Testis (tissue), 5 donors: ENCODE measurements at places on chromosomes 6 and 20. TPM values are rescaled to one million over a fixed set of nuclear protein-coding genes. Genes with fewer than 3 reads are reported as not detected.

- H3K36me3 ChIP-seq, result no peaks in the 10 kb centered on the region
- no peaks in the 10 kb centered on the region for H3K4me1 ChIP-seq
- no peaks in the 10 kb centered on the region for H3K27me3 ChIP-seq
- H3K27ac ChIP-seq, result no peak overlapping the region
Measured at GRCh38 chr6:90187437-90188121, 109.1 kb downstream of the BACH2 start.

GRCh38 chr6:43744491-43744890 lies 25.5 kb upstream of the VEGFA start:
- DNase-seq, result no peak
- no peaks in the 10 kb centered on the region for H3K36me3 ChIP-seq
- H3K4me3 ChIP-seq, result no peak overlapping the region

DNA sequence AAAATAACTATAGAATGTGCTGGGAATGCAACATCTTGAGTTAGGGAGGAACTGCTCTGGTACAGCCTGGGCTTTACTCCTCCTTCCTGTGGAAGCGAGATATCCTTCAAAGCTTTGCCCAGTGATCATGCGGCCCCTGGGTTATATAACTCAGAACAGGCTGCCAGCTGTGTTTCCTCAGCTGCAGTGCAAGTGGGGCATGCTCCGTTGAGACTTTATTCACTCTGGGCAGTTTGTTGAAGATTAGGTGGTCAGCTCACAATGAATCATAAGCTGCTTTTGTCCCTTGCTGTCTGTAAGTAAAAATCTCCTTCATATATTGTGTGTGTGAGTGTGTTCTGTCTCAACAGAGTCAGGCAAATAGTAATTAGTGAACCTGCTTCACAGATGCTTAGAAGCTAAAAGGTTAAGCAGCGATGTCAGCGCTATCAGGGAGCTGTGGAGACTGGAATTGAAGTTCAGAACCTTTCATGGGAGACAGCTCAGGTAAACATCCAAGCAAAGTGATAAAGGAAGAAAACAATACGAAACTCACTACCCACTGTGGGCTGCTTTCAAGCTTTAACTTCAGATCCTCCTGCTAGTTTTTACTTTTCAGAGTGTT lies 688.4 kb downstream of the HTR1B start:
- peaks cover 7% of the 10 kb centered on the region for H3K4me1 ChIP-seq
- H3K27me3 ChIP-seq, result no peaks in the 10 kb centered on the region
- peak overlapping the region; percentile 63 for H3K27ac ChIP-seq
- H3K36me3 ChIP-seq, result no peaks in the 10 kb centered on the region

GRCh38 chr20:9514461-9515213 lies at the start of gene LAMP5:
LAMP5 (plus strand) TSS chr20:9514590; CDS start chr20:9514853, 263 bp downstream.
- no peak within 1 kb of the TSS for H3K4me3 ChIP-seq
- H3K4me1 ChIP-seq, result peaks cover 12% of the 10 kb centered on the region
- no peaks in the 10 kb centered on the region for H3K36me3 ChIP-seq
- no peak within 1 kb of the TSS for H3K27ac ChIP-seq

- DNase-seq, result no peak
- no peaks in the 10 kb centered on the region for H3K27me3 ChIP-seq
- H3K36me3 ChIP-seq, result no peaks in the 10 kb centered on the region
- no peak overlapping the region for H3K4me3 ChIP-seq
Measured at GRCh38 chr20:52922436-52922835, 49.7 kb upstream of the TSHZ2 start.

DNA sequence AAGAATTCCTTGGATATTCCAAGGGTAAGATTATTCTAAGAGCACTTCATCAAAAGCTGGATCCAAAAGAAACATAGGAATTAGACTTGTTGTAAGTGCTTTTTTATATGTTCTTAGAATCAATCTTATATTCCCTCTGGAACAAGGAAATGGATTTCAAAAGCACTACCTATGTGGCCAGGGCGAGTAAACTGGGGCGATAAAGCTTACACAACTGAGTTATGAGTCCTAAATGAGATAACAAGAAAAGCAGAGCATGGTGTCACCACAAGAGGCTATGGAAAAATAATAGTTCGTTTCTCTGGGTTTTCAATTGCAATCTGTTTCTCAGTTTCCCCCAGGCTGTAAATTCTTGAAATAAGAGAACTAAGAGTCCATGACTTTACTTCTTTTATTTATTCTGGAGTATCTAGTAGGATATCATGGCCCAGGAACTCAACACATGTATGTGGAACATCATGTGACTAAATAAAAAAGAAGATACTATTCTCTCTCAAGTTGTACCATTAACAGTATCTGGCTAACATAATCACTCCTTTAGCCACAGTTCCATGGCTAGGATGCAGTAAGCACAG lies 51.5 kb downstream of the NUDT3 start:
- no peaks in the 10 kb centered on the region for H3K36me3 ChIP-seq
- H3K27me3 ChIP-seq, result no peaks in the 10 kb centered on the region
- no peak overlapping the region for H3K4me3 ChIP-seq
- no peak overlapping the region for H3K27ac ChIP-seq

Gene MACROD2
- total RNA-seq, result 20.6 TPM

Gene TRIM40
- 0.19 TPM for total RNA-seq

Gene VSX1
- total RNA-seq, result 0.16 TPM
